NCI-H2081 (cell line): ENCODE measurements at places on chromosomes 7 and 10.
A peak's percentile ranks its signal among the peaks of the same experiment; 100 is the strongest.

- no peak for DNase-seq
Observed at GRCh38 chr7:119572132-119572531, 700.8 kb upstream of the KCND2 start.

GRCh38 chr10:79242620-79243152, 104.6 kb upstream of the PPIF start:
- DNase-seq = peak; percentile 63

DNA sequence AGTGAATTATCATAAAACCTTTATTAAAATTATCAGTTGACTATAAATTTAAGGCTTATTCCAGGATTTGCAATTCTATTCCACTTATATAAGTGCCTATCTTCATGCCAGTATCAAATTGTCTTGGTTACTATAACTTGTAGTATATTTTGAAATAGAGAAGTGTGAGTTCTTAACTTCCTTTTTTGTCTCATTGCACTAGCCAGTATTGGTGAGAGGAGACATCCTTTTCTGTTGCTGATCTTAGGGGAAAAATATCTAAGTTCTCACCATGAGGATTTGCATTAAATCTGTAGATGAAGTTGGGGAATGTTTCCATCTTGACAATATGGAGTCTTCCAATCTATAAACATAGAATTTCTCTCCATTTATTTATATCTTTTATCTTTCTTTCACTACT, 104.2 kb upstream of the MKI67 start:
- DNase-seq = no peak

GRCh38 chr7:121459148-121459547, 63.0 kb upstream of the FAM3C start:
- no peak for DNase-seq

DNA sequence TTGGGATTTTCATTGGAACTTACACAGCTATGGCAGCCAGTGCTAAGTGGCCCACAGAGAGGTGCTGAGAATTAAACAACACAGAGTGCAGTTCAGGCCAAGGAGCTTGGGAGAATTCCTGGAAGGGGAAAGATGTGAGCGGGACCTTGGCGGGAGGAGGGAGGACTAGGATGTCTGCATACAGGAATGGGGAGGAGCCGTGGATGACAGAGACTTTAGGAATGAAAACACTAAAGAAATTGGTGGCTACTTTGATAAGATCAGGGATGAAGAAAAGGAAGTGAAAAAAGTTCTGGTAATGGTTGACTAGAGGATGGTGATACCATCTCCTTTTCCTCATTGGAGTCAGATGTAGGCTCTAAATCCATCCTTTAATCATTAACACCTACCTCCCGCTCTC, 234.2 kb upstream of the FZD8 start:
- DNase-seq = no peak

DNA sequence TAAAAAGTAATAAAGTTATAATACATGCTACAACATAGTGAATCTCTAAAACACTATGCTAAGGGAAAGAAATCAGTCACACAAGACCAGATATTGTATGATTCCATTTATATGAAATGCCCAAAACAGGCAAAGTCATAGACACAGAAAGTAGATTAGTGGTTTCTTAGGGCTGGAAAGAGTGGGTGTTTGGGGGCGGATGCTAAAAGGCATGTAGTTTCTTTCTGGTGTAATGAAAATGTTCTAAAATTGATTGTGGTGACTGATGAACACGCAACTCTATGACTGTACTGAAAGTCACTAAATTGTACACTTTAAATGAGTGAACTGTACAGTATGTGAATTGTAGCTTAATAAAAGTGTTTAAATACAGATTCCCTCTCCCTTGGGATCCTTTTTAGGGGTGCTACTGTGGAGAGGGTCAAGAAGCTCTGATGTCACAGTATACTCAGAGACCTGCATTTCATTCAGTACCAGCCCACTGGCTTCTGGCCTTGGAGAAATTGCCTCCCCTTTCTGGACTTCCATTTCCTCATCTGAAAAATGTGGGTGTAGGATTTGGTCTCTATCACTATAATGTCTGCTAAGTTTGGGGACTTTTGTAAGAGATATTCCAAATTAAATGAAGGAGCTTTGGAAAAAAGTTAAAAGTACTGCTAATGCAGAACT, 46.4 kb downstream of the AOAH start:
- DNase-seq = no peak

DNA sequence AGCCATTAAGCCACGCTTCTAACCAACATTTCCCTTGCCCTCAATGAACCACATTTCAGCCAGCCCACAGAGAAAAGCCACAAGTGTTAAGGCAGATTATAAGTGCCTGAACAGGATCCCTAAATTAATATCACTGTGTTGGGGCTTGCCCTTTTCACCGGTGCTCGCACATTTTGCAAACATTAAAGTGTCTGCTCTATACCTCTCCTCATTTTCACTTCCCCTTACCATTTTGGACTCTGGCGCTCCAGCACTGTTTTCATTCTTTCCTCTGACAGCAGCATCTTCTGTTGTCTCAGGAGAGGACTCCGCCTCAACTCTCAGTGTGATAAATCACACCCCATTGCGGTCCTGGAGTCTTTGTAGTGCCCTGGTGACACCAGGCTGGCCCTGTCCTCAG, 274.2 kb downstream of the BAMBI start:
- DNase-seq = no peak

DNA sequence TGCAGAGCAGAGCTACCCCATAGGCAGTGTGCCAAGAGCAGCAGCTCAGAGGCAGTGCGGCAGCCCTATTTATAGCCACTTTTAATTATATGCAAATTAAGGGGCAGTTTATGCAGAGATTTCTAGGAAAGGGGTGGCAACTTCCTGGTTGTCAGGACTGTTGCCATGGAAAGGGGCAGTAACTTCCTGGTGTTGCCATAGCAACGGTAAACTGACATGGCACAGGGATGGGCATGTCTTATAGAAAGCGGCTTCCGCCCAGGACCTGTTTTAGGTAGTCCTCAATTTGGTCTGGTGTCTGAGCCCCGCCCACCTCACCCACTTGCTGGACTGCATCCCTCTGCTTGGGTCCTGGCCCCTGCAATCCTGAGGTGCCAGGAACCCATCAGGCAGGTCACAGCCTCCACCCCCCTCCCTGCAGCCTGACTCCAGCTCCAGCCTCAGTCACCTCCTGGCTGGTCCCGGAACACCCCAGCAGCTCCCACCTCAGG, 115.8 kb downstream of the TMEM130 start:
- peak; percentile 63 for DNase-seq

DNA sequence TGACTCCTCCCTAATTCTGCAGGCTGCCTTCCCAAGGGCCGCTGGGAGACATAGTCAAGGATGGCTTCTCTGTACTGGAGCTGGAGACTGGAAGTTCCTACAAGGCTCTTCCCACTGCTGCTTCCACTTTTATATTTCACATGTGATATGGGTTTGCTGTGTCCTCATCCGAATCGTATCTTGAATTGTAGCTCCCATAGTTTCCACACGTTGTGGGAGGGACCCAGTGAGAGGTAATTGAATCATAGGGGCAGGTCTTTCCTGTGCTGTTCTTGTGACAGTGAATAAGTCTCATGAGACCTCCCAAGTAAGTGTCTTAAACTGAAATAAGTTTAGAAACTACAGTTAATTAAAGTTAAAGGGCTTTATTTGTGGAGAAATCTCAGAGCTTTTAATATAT, 47.0 kb upstream of the BICC1 start:
- no peak for DNase-seq

DNA sequence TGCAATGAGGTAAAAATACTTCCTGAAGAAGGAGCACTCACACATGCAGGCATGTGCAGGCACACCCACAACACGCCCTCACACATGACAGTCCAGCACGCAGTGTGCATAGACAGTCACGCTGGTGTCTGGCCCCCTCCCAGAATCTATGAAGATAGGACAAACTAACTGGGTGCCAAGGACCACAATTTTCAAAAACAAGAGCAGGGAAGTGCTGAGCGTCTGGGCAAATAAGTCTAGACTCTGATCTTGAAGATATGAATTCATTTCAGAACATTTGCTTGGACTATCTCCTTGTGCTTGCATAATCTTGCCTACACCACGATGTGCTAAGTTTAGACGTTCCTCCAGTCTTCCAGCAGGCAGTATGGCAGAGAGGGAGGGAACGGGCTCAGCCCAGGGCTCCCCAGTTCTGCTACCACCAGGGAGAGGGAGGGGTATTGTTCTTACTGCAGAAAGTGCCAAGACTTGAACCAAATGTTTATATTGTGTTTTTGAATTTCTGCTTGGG, 276.5 kb upstream of the KLF6 start:
- DNase-seq = no peak

DNA sequence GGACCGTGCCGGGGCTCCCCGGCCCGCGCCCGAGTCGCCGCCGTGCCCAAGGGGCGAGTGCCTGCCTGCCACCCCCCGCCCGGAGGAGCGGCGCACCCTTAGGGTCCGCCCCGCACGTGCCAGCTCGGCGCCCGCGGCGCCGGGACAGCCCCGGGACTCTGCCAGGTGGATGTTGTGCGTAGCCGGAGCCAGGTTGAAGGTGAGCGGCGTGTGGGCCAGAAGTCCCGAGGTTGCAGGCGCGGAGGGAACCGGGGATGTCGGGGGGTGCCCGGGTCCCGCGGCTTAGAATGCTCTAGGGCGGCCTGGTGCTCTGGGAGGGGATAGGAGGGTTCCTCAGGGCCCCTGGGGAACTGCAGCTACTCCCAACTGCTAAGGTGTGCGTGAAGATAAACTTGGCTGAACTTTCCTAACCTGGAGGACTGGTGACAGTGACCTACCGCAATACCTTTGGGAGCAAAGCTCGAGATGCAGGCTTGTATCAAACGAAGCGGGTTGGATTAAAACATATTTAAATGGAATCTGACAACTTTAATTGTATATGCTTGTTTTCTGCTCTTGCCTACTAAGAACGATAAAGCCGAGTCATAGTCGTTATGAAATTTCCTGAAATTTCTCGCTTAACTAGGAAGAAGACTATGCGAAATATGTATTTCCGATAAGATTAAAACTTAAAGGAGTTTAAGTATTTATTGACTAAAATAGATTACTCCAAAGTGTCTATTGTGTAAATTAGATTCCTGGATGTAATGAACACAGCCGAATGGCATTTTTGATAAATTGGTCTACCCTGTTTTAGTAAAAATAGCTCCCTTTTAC, at the start of gene CUX1:
Gene CUX1, plus strand, starts transcription at position 156 of the 816 bp plus-strand sequence. Its CDS starts 14 bp downstream, at position 170.
- DNase-seq = no peak

DNA sequence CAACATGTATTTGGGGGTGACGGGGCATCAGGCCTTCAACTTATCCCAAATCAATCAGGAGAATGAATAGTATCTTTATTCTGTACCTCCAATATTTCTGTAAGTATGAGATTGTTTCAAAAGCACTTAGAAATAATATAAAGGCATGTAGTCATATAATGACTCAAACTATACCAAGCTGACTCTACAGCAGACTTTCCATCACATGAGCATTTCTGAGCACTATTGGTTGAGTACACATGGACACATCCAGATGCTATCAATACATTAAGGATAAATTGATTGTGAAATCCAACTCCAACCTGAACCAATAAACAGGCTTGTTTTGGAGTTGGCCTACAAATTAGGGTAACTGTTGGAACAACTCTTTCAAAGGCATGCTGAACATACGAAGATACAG, 229.4 kb downstream of the SFMBT2 start:
- DNase-seq = no peak

GRCh38 chr10:4767033-4767814, 58.8 kb upstream of the AKR1E2 start:
- DNase-seq = no peak

DNA sequence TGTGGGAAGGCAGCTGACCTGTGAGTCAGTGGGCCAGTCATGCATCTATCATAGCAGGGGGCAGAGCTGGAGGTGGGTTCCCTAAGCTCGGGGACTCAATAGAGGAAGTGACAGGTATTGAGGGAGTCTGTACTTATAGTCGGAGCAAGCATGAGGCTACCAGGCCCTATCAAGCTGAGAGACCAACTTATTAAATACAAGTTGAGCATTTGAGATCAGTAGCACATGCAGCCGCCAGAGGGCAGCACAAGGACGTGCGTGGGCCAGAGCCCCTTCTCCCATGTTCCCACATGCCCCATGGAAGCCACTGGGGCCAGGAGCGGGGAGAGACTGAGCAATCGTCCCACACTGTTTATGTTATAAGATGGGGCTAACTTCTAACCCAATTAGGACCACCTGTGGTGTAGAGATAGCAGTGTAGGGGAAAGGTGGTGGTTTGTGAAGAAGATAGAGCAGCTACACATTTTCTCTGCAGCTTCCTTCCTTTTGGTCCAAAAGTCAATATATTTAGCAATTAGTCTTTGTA, 13.0 kb upstream of the STK31 start:
- peak; percentile 22 for DNase-seq

GRCh38 chr10:20988357-20988983, 91.4 kb upstream of the NEBL start:
- DNase-seq = no peak

- no peak for DNase-seq
Observed at GRCh38 chr10:102608487-102608886, 35.8 kb upstream of the TRIM8 start.

GRCh38 chr7:90910136-90910535, 314.0 kb downstream of the CDK14 start:
- DNase-seq = no peak

GRCh38 chr10:100895346-100895745, 17.4 kb upstream of the SLF2 start:
- DNase-seq = no peak

DNA sequence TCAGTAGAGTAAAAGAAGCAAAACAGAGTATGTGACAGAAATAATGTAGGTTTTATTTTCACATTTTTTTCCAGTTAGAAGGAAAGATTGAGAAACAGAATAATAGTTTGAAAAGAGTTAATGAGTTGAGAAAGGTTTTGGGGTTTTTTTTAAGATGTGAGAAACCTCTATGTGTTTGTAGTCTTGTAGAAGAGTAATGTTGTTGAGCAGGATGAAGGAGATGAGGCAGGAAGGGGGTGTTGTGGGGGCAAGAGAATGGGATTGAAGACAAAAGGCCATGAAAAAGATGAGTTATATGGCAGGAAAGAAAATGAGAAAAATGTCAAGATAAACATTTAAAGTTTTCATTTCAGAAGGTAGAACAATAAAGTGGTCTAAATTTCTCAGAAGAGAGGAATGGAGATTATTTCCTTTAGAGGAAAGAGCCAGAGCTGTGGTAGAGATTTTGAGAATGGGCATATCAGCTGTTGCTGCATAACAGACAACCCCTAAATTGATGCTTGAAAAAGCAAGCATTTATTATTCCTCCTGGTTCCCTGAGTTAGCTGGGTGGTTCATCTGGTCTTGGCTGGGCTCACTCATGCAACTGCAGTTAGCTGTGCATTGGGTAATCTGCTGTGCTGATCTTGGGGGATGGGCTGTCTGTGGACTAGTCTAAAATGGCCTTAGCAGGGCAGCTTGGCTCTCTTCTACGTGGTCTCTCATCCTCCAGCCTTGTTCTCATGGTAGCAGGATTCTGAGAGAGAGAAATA, 27.1 kb downstream of the PCGF5 start:
- no peak for DNase-seq
